ENCODE measurements at places on chromosomes 7 and 10. TPM values are rescaled to one million over a fixed set of nuclear protein-coding genes. Genes with fewer than 3 reads are reported as not detected.

The DOCK4 gene
- 43.3 TPM for total RNA-seq

The MYOZ1 gene
- 0.80 TPM for total RNA-seq

The CYCS gene
- 30.5 TPM for total RNA-seq

The TAC1 gene
- total RNA-seq: 0.32 TPM

Data from breast epithelium (tissue), 4 donors.